ENCODE measurements at places on chromosomes 13 and 19.
A peak's percentile ranks its signal among the peaks of the same experiment; 100 is the strongest.

DNA sequence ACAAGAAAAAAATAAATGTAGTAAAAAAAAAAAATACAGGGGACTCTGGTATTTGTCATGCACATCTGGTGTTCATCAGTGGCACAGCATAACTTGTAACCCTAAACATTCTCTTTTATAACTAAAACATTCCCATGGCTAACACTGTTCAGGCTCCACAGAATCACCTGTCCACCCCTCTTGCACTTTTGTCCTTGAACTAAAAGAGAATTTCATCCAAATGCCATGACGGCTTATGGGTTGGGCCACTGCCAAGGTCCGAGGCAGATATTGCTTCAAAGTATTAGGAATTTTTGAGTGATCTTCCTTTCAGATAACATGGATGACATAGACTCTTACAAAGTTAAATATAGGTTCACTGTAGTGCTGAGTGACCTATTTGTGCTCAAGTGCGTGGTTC lies 25.7 kb upstream of the SERP2 start:
- DNase-seq = no peak

DNA sequence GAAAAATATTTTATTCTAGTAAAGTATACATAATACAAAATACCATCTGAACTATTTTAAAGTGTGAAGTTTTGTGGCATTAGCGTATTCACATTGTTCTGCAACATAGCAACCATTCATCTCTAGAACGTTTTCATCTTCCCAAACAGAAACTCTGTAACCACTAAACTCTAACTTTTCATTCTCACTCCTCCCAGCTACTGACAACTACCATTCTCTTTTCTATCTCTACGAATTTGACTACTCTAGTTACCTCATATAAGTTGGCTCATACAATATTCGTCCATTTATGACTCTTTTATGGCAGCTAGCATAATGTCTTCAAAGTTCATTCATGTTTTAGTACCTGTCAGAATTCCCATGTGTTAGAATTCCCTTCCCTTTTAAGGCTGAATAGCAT lies 150.5 kb upstream of the MIR17HG start:
- no peak for DNase-seq

GRCh38 chr19:926589-927350 lies 935 bp downstream of the ARID3A start:
- peak; percentile 39 for DNase-seq

GRCh38 chr19:30066781-30067759 lies 125.0 kb downstream of the URI1 start:
- no peak for DNase-seq

GRCh38 chr13:65125236-65125635 lies 2104.9 kb downstream of the PCDH9 start:
- DNase-seq = no peak

- no peak for DNase-seq
Observed at GRCh38 chr13:38980750-38981078, 9.9 kb downstream of the STOML3 start.

- DNase-seq = no peak
Observed at GRCh38 chr13:40563350-40564125, 102.9 kb downstream of the FOXO1 start.

DNA sequence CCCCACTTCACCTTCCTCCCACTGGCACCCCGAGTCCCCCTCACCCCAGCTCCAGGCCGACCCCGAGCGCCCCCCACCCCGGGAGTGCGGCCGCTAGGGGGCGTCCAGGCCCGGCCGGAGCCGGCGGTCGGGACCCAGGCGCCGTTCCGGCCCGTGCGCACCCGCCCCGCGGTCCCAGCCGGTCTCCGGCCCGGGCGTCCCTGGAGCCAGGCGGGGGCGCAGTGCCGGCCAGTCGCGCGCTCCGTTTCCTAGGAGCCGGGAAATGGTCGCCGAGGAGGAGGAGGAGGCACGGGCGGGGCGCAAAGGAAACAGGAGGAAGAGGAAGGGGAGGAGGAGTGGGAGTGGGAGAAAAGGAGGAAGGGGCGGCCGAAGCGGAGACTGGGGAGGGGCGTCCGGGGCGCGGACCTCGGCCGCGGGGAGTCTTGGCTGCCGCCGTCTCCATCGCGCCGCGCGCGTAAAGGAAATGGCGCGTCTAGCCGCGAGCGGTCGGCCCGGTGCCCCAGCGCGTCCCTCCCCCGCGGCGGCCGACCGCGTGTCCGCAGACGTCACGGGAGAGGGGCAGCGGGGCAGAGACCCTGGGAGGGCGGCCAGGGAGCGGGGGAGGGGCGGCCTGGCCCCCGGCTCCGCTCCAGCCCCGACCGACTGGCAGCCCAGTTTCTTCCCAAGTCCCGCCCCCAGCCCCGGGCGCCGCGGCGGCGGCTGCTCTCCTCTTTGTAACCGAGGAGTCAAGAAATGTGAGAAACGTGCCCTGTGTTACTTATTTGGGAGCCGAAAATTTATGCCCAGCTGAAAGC lies 1.1 kb upstream of the KCTD15 start:
- DNase-seq = peak; percentile 82

DNA sequence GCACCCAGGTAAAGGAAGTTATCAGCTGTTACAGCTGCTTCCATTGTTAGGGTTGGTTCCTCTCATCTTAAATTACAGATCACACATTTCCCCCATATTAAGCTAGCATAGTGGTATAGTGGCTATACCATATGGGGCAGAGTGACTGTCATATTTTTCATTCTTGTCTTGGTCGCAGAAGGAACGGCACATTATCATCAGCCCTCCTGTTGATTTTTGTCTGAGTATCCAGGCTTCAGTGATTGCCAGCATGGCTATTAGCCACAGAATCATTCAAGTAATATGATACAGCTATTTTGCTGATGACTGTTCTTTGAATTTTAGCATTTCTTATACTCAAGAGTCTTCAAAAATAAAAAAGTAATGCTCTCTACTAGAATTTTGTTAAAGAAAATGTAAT lies 240.9 kb downstream of the LIG4 start:
- no peak for DNase-seq

Data from RWPE1 (cell line).